ENCODE measurements at places on chromosomes 6 and 20.

DNA sequence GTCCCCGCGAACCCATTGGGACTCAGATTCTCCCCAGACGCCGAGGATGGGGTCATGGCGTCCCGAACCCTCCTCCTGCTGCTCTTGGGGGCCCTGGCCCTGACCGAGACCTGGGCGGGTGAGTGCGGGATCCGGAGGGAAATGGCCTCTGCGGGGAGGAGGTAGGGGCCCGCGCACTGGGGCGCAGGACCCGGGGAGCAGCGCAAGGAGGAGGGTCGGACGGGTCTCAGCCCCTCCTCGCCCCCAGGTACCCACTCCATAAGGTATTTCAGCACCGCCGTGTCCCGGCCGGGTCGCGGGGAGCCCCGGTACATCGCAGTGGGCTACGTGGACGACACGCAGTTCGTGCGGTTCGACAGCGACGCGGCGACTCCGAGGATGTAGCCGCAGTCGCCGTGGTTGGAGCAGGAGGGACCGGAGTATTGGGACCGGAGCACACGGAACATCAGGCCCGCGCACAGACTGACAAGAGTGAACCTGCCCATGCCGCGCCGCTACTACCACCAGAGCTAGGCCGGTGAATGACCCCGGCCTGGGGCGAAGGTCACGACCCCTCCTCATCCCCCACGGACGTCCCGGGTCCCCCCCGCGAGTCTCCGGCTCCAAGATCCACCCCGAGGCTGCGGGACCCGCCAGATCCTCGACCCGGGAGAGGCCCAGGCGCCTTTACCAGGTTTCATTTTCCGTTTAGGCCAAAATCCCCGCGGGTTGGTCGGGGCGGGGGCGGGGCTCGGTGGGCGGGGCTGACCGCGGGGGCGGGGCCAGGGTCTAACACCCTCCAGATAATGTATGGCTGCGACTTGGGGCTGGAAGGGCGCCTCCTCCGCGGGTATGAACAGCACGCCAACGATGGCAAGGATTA is 15.7 kb upstream of the HLA-A start:
- DNase-seq: peak; percentile 80

GRCh38 chr20:63552481-63553249 is 1.3 kb upstream of the FNDC11 start:
- DNase-seq: no peak

- no peak for DNase-seq
These were observed 57.0 kb downstream of the FRK start for GRCh38 chr6:116003668-116004067.

GRCh38 chr6:156183678-156184077 is 593.5 kb upstream of the ARID1B start:
- no peak for DNase-seq

- no peak for DNase-seq
These were observed 151.2 kb downstream of the ELOVL4 start for GRCh38 chr6:79796197-79796596.

GRCh38 chr6:10460096-10460495 is 45.2 kb upstream of the TFAP2A start:
- no peak for DNase-seq

- no peak for DNase-seq
These were observed 121.5 kb upstream of the ARG1 start for GRCh38 chr6:131451321-131452144.

GRCh38 chr6:166553563-166554271 is 32.8 kb downstream of the RAMACL start:
- DNase-seq: peak; percentile 45

DNA sequence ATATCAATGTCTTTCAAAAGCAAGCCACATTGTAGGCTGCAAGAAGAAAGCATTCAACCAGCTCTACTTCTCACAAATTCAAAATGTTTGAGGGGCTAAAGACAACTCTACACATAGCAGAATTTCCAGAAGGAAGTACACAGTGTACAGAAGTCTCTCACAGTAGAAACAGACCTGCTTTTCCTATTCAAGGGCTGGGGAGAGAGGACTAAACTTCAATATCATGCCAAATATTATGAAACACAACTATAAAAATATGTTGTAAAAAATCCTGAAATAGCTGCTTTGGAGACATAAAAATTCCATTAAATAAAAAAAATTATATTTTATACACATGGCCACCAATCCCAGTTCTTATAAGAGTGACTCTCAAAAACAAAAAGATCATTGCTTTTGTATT is 70.8 kb upstream of the IPCEF1 start:
- no peak for DNase-seq

GRCh38 chr6:148272597-148272996 is 70.0 kb upstream of the SASH1 start:
- DNase-seq: no peak

DNA sequence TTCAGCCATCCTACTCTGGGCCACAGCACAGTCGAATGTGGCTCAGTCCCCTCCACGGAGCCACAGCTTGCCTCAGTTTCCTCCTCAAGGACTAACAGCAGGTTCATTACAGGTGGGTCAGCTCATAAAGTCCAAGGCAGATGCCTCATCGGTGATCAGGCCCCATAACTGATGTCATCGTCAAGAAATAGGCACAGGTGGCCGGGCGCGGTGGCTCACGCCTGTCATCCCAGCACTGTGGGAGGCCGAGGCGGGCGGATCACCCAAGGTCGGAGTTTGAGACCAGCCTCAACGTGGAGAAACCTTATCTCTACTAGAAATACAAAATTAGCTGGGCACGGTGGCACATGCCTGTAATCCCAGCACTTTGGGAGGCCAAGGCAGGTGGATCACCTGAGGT is 3.4 kb downstream of the UCKL1 start:
- DNase-seq: no peak

Measured in right hindlimb (tissue), 1 donor.